Mammary epithelial cell (primary cell): ENCODE measurements at places on chromosomes 6 and 20. TPM values are rescaled to one million over a fixed set of nuclear protein-coding genes. Genes with fewer than 3 reads are reported as not detected.

- peak; percentile 1 for DNase-seq
Observed at GRCh38 chr6:165729307-165729936, 66.4 kb upstream of the PDE10A start.

The STX11 gene
- 1.2 TPM for total RNA-seq

The EYS gene
- total RNA-seq = under 0.01 TPM

The CLDN20 gene
- 0.26 TPM in 1 of 2 replicates, not detected in the other for total RNA-seq

- no peak for DNase-seq
Observed at GRCh38 chr20:61433816-61434215, 181.8 kb downstream of the CDH4 start.

The OR2J3 gene
- total RNA-seq = not detected

The KHDRBS2 gene
- total RNA-seq = not detected in 2 replicates
